ENCODE measurements at places on chromosomes 4 and X.

- no peak overlapping the region for H3K27ac ChIP-seq
- H3K4me1 ChIP-seq = no peaks in the 10 kb centered on the region
- no peaks in the 10 kb centered on the region for H3K36me3 ChIP-seq
- no peak for DNase-seq
- H3K27me3 ChIP-seq = no peaks in the 10 kb centered on the region
Observed at GRCh38 chrX:128165884-128166408, 113.7 kb upstream of the ACTRT1 start.

GRCh38 chr4:67436742-67437141 lies 108.6 kb downstream of the CENPC start:
- H3K4me3 ChIP-seq = no peak overlapping the region
- no peaks in the 10 kb centered on the region for H3K4me1 ChIP-seq
- H3K27me3 ChIP-seq = no peaks in the 10 kb centered on the region
- no peak for DNase-seq

- no peaks in the 10 kb centered on the region for H3K4me1 ChIP-seq
- no peak for DNase-seq
- no peaks in the 10 kb centered on the region for H3K36me3 ChIP-seq
- H3K4me3 ChIP-seq = no peak overlapping the region
- no peaks in the 10 kb centered on the region for H3K27me3 ChIP-seq
Observed at GRCh38 chr4:14383652-14384051, 618.6 kb upstream of the CPEB2 start.

- H3K36me3 ChIP-seq = peaks cover 10% of the 10 kb centered on the region
- no peak for DNase-seq
- no peak overlapping the region for H3K27ac ChIP-seq
- peaks cover 12% of the 10 kb centered on the region for H3K4me1 ChIP-seq
Observed at GRCh38 chr4:185322803-185323202, 72.9 kb downstream of the LRP2BP start.

DNA sequence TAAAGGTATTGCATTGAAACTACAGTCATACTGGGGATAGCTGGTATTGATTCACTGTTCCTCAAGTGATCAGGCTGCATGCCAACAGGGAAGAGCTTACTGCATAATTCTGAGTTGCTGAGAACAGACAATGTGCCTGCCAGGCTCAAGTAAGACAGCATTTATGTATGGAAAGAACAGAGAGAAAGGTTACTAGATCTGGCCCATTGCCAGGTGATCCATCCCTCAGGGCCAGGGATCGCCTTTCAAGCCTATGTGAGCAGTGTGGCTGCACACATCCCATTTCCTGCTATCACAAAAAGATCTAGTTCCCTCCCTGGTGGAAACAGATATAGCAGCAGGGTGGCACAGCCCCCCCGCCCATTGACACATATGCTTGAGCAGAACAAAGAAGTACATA lies 254.0 kb downstream of the TMA16 start:
- H3K27me3 ChIP-seq = no peaks in the 10 kb centered on the region
- H3K36me3 ChIP-seq = no peaks in the 10 kb centered on the region
- no peak overlapping the region for H3K27ac ChIP-seq
- no peaks in the 10 kb centered on the region for H3K4me1 ChIP-seq
- no peak for DNase-seq
- no peak overlapping the region for H3K4me3 ChIP-seq

DNA sequence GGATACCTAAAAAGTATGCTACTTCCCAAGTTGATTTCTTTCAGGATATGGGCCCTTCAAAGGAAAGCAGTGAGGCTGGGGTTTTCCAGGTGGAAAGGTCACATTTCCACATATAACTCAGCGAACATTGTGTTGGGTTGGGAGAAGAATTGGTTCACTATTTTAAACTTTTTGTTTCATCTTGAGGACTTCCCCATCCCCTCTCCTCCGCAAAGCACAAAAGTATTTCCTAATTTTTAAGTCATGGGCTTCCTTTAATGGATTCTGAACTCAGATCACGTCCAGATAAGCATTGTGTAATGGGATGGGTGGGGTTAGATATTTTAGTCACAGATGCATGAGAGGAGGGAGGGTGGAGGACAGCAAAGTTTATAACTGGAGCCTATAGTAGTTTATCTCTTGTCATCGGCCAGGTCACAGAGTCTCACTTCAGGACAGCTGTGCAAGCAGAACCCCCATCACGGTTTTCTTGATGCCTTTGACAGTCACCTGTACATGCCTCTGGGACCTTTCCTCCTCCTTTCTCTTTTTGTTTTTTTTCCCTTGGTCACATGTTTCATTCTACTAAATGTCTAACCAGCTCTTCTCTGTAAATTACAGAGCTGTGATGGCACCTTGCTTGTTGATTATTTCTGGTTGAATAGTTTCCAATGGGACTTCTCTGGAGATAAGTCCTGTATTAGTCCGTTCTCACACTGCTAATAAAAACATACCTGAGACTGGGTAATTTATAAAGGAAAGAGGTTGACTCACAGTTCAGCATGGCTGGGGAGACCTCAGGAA lies 115.4 kb downstream of the PTTG2 start:
- H3K4me1 ChIP-seq = peaks cover 42% of the 10 kb centered on the region
- no peak for DNase-seq
- peaks cover 71% of the 10 kb centered on the region for H3K36me3 ChIP-seq

DNA sequence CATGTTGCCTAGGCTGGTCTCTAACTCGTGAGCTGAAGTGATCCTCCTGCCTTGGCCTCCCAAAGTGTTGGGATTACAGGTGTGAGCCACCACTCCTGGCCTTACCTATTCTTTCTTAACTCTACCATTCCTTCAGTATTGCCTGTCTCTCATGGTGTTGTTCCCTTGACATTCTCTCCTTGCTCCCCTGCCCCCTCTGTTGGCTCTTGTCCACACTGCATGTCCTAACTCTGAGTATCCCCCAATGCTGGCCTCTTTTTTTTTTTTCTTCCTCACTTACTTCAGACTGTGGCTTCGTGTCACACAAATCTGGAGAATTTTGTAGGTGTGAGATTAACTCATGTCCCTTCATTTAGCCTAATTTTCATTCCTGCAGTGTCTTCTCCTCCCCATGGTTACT lies 22.9 kb upstream of the FRMPD4 start:
- no peak overlapping the region for H3K4me3 ChIP-seq
- no peaks in the 10 kb centered on the region for H3K27me3 ChIP-seq
- no peak for DNase-seq
- no peak overlapping the region for H3K27ac ChIP-seq

- H3K4me3 ChIP-seq = no peak overlapping the region
- peaks cover 25% of the 10 kb centered on the region for H3K36me3 ChIP-seq
- H3K27me3 ChIP-seq = no peaks in the 10 kb centered on the region
- DNase-seq = no peak
- peaks cover 38% of the 10 kb centered on the region for H3K4me1 ChIP-seq
Observed at GRCh38 chrX:79181401-79181800, 36.9 kb downstream of the GPR174 start.

- no peak for DNase-seq
- no peaks in the 10 kb centered on the region for H3K4me1 ChIP-seq
- H3K36me3 ChIP-seq = no peaks in the 10 kb centered on the region
Observed at GRCh38 chr4:89158884-89159503, 47.7 kb downstream of the TIGD2 start.

- no peak overlapping the region for H3K4me3 ChIP-seq
- no peaks in the 10 kb centered on the region for H3K27me3 ChIP-seq
- no peak overlapping the region for H3K27ac ChIP-seq
- no peak for DNase-seq
- no peaks in the 10 kb centered on the region for H3K4me1 ChIP-seq
Observed at GRCh38 chrX:26008691-26009090, 129.5 kb upstream of the MAGEB18 start.

GRCh38 chrX:135024526-135024925 lies 2.2 kb upstream of the RTL8B start:
- H3K27me3 ChIP-seq = peaks cover 38% of the 10 kb centered on the region
- no peak overlapping the region for H3K4me3 ChIP-seq
- H3K27ac ChIP-seq = no peak overlapping the region
- no peaks in the 10 kb centered on the region for H3K36me3 ChIP-seq

- no peak overlapping the region for H3K4me3 ChIP-seq
- H3K27me3 ChIP-seq = no peaks in the 10 kb centered on the region
- peaks cover 48% of the 10 kb centered on the region for H3K4me1 ChIP-seq
Observed at GRCh38 chr4:67573193-67573592, 14.7 kb downstream of the STAP1 start.

DNA sequence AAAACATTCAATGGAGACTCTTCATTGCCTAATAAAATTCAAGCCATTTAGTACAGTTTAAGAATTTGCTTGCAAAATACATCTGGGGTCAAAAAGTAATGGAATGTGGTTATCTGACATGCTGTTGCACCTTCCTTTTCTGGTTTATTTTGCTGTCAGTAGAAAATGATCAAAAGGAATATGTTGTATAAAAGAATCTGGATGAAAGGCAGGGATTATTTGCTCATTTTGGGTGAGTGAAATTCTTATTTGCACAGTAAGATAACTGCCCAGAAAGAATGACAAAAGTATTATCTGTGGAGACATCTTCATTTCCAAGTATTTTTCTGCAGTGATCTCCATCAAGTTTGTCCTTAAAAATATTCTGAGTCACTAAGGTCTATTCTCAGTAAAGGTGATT lies 30.4 kb downstream of the BOD1L1 start:
- no peak for DNase-seq
- no peaks in the 10 kb centered on the region for H3K27me3 ChIP-seq
- H3K4me1 ChIP-seq = peaks cover 14% of the 10 kb centered on the region
- peaks cover 54% of the 10 kb centered on the region for H3K36me3 ChIP-seq
- no peak overlapping the region for H3K4me3 ChIP-seq

DNA sequence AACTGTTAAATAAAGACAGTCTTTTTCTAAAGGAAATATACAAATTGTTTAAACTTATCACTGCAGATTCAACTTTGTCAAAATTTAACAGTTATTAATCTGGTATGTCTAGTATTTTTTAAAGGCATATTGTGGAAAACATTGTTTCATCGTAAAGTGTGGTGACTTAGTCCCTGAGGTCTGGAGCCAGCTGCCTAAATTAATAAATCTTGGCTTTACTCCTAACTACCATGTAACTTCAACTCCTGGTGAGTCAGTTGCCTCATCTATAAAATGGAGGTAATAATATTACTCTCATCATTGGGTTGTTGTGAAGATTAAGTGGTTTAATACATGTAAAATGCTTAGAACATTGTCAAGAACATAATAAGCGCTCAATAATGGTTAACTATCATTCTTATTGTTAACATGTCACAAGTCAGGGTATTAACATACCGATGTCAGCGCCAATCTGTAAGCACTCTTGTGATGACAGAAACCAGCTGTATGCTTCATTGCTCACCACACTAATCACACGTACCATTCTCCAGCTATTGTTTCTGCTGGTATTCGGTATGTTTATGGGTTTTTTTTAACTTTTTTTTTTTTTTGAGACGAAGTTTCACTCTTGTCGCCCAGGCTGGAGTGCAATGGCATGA lies 14.1 kb upstream of the SMIM43 start:
- H3K4me1 ChIP-seq = no peaks in the 10 kb centered on the region
- peaks cover 42% of the 10 kb centered on the region for H3K27me3 ChIP-seq
- H3K4me3 ChIP-seq = no peak overlapping the region
- no peak overlapping the region for H3K27ac ChIP-seq
- no peak for DNase-seq

DNA sequence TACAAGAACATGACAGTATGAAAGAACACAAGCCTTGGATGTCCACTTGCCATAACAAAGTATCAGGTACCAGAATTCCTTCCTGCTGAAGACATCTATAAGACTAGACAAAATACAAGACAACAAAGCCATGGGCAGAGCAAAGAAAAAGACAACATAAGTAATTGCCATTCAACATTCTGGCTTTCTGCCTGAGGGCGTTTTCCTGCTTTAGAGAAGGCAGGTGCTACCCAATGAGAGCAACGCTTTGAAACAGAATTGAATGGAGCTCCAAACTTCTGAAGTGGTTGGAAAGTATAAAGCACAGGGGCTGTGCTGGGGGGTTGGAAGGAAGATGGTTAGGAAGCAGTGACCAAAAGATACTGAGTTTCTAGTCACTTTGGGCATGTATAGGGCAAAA lies 30.1 kb downstream of the PDE5A start:
- H3K27me3 ChIP-seq = no peaks in the 10 kb centered on the region
- no peak for DNase-seq
- no peak overlapping the region for H3K27ac ChIP-seq
- no peaks in the 10 kb centered on the region for H3K4me1 ChIP-seq
- H3K4me3 ChIP-seq = no peak overlapping the region

DNA sequence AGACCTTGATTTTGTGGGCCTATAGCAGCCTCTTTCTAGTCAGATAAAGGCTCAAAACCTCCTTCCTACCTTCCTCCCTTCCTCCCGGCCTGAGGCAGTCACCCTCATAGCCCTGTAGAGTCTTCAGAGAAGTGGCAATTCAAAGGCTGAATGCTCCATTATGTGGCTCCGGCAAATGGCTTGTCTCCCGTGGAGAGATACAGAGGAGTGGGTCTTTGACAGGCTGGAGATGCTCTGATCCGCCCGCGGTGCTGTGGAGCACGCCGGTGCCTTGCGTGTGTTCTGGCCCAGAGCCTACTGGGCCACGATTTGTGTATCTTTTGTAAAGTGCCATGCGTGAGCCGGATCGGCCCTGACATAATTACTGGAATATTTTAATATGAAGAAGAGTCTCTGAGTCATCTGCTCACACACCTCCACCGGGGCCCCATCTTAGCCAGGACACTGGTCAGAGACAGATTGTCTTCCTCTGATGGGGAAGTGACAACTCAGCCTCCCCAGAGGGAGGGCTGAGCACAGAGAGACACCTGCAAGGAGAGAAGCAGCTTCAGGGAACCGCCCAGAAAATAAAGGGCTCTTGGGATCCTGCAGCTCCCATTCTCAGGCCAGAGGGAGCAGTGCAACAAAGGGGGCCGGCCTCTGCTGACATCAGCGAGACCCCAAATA lies 88.7 kb downstream of the DCTD start:
- peaks cover 8% of the 10 kb centered on the region for H3K4me1 ChIP-seq
- DNase-seq = no peak
- H3K4me3 ChIP-seq = no peak overlapping the region
- H3K36me3 ChIP-seq = no peaks in the 10 kb centered on the region

DNA sequence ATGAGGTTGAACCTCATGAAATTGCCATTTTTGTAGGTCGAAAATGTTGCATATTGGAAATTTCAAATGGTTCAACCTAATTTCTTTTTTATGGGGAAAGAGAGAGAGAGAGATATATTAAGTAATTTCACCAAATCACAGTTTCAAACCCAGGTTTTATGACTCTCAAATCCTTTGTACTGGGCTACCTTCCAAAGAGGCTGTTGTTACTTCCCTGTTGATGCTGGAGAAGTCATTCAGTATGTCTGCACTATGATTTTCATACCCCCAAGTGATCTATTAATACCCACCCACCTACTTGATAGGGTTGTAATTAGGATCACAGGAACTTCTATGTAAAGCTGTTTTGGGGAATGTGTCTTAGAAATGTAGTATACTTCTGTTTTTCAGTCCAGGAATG lies 109.9 kb downstream of the ZNF330 start:
- no peaks in the 10 kb centered on the region for H3K36me3 ChIP-seq
- no peak overlapping the region for H3K4me3 ChIP-seq
- no peak for DNase-seq
